ENCODE measurements at places on chromosomes 11 and 22.

GRCh38 chr11:66015454-66015881, 3.7 kb downstream of the CST6 start:
- DNase-seq: peak; percentile 12

GRCh38 chr11:6563121-6563619, 40.2 kb downstream of the RRP8 start:
- no peak for DNase-seq

- DNase-seq: peak; percentile 69
Observed at GRCh38 chr22:41857155-41857859, 24.4 kb downstream of the SREBF2 start.

- peak; percentile 69 for DNase-seq
Observed at GRCh38 chr11:64996710-64997380, at the start of gene BATF2. Gene BATF2, minus strand, starts transcription at chr11:64996971. Its CDS starts 57 bp downstream, at chr11:64996914.

Data from iris pigment epithelial cell (primary cell).